ENCODE measurements at places on chromosomes 12 and 14.

GRCh38 chr12:90987520-90987919 is 17.3 kb downstream of the EPYC start:
- peak; percentile 14 for DNase-seq

DNA sequence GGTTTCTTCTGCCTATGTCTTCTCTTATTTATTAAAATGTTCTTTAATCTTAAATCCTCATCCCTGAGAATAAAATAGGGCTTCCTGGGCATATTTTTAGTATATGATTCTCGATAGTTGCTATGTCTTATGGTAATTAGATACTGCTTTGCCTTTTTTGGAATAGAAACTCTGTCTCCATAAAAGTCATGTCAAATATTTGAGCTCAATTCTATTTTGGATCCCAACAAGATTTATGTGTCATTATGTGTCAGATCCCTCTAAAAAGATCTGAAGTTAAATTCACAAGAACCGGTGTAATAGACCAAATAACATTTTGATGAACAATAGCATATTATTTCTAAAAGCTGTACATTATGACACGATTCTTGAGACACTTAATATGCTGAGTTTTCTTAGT is 312.5 kb upstream of the PDE3A start:
- no peak for DNase-seq

DNA sequence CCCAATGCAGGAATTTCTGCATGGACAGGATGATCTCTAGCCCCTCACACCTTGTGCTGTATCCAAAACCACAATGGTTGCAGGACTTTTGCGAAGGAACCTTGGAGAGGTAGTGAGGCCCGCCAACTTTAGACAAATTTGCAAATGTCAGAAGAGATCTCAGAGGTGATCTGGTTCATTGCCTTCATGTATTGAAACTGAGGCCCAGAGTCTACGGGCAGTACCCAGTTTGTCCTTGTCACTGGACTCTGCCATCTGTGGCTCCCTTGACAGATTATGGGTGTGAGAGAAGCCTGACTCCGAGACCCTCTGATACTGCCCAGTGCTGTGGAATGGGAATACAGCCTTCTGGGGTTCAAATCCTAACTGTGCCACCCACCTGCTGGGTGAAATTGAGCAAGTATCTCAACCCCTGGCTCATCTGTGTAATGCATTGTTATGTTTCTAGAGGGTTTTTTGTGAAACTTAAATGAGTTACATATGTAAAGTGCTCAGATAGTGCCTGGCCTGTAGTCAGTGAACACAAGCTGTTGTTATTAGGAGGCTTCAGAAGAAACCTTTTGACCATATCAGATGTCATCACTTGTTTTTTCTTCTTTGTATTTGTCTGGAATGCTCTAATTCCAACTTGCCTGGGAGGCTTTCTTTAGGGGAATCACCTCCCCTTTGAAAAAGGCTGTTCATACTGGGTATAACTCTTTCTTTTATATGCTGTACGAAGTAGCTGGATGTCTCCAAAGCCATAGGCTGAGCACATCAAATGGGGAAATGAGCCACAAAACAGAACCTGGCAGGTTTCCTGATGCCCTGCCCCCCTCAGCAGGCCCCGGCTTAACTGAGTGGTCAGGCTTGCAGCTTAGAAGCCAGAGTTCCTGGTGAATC is 71.4 kb upstream of the SRSF5 start:
- DNase-seq: peak; percentile 85

GRCh38 chr12:69475237-69475975 is 5.2 kb downstream of the FRS2 start:
- DNase-seq: no peak

- DNase-seq: no peak
Measured at GRCh38 chr12:52441320-52441911, 7.2 kb upstream of the KRT75 start.

GRCh38 chr14:82387699-82388098 is 854.0 kb upstream of the SEL1L start:
- DNase-seq: no peak

DNA sequence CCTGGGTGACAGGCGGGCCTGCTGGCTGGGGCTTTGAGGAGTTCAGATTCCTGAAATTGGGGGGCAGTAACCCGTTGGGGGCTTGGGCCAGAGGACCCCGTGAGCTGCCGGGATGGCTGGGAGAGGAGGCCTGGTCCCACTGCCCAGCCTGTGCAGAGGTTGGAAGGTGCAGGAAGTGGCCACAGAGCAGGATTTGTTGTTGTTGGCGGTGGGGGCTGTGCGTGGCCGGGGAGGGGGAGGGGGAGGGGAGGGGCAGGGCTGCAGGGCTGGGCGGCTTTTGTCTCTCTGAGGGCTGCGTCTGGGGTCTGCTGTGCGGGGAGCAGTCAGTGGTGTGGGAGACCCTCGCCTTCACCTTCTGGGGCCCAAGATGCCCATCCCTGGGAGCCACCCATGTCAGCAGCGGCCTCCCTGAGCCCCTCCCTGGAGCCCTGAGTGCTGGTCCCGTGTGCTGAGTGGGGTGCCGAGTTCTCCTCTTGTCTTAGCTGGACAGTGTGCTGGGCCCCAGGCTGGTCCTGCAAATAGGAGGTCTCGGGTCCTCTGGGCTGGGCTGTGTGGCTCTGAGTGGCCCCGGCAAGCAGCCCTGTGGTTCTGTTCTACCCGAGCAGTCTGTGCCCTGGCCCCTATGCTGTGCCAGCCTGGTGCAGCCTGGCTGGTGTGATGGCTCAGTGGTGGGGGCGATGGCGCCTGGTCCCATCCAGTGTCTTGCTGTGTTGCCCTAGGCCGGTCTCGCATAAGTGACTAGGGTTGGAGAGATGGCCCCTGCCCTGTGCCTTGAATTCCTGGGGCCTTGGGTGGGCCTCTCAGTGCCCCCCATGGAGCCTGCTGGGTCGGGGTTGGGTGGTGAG is 10.3 kb downstream of the KIF26A start:
- DNase-seq: no peak

All from hematopoietic multipotent progenitor cell treated with erythropoietin and hydrocortisone succinate and interleukin-3 and kit ligand, for 4 days (in vitro differentiated cells).